ENCODE measurements at places on chromosomes 7 and 10.

GRCh38 chr7:35450456-35451214 lies 196.7 kb upstream of the TBX20 start:
- no peak for DNase-seq

GRCh38 chr7:133117452-133117851 lies 35.6 kb upstream of the CHCHD3 start:
- DNase-seq: no peak

DNA sequence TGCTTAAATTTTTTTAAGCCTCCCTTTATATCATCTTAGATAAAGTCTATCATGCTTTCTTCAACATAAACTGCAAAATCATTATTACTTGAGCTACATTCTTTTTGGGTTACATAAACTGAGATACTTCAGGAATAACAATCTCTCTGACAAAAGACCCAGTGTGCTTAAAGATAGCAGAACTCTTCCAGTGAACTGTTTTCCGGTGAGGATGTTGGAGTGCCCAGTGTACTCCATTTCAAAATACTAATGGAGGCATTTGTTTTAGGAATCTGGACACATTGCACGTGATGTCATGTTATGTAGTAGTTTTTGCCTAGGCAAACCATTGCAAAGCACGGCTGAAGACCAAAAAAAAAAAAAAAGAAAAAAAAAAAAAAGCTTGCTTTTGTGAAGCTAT lies 388.2 kb upstream of the CELF2 start:
- DNase-seq: no peak

- DNase-seq: no peak
Measured at GRCh38 chr10:69839696-69840345, 38.1 kb downstream of the COL13A1 start.

DNA sequence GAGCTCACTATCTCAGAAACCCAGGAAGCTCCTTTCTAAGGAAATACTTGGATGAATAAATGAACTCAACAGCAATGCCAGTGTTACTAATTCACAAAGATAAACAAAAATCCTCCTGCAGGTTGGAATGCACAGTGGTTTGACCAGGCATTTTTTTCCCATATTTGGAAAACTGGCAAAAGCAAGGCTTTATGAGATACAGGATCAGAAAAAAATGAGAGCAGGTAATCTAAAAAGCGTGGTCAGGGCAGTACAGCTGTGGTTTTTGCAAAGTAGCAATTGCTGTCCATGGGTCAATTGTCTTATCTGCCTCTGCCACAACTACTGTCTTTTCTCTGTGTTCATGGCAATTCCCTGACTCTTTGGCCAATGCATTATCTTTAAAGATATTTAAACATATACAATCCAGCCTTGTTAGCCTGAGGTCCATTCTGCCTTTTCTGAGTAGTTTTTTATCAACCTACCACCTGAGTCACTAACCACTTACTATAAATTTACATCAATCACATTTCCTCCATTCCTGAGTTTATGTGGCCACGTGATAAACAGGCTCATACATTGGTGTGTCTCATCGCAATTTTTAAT lies 564.5 kb upstream of the IGFBP3 start:
- DNase-seq: no peak

DNA sequence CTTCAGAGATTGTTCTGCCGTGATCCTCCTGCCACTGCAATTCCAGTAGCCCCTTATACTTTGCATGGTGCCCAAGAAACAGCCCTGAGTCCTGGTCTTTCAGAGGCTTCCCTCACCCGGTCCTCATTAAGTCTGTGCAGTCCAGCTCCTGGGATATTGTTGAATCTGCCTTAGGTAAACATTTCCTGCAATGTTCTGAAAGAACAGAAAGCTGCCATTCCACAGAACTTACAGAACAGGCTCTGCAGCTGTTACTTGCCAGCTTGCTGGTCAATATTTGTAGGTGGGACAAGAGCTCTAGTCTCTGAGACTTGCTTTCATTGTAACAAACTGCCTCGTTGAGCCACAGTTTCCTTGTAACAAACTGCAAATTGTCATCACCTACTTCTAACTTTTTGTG lies 115.0 kb upstream of the KIF5B start:
- DNase-seq: no peak

DNA sequence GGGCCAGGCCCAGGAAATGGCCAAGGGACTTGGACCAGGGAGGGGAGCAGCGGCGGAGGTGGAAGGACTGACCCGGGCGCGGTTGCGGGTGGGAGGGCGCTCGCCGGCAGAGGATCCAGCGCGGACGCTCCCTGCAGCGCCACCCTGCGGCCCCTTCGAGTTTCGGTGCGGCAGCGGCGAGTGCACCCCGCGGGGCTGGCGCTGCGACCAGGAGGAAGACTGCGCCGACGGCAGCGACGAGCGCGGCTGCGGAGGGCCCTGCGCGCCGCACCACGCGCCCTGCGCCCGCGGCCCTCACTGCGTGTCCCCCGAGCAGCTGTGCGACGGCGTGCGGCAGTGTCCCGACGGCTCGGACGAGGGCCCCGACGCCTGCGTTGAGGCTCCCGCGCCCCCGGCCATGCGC lies 16.8 kb upstream of the ZNF467 start:
- DNase-seq: no peak

GRCh38 chr10:48464871-48465736 lies 139.8 kb downstream of the ARHGAP22 start:
- DNase-seq: no peak

GRCh38 chr7:99428972-99429566 lies 9.5 kb downstream of the PTCD1 start:
- DNase-seq: no peak

GRCh38 chr7:25968205-25968993 lies 183.6 kb upstream of the NFE2L3 start:
- peak; percentile 23 for DNase-seq

GRCh38 chr7:22452142-22452959 lies 47.6 kb downstream of the STEAP1B start:
- no peak for DNase-seq

DNA sequence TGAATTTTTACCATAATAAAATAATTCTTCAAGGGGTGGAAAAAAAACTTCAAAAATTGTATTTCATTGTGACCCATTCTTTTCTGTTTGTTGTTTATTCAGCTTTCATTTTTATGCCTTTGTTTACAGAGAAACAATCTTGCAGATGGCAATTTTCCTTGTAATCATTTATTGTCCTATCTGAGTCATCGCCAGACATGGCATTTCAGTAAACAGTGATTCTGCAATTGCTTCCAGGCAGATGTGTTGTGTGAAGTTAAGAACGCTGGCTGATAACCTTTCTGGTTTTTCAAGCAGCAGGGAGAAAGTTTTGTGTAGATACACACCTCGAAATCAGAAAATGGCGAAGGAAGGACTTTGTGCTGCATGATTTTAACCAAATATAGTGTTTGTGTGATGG lies 80.7 kb upstream of the RPA3 start:
- no peak for DNase-seq

GRCh38 chr10:130427216-130427722 lies 291.1 kb downstream of the GLRX3 start:
- DNase-seq: no peak

DNA sequence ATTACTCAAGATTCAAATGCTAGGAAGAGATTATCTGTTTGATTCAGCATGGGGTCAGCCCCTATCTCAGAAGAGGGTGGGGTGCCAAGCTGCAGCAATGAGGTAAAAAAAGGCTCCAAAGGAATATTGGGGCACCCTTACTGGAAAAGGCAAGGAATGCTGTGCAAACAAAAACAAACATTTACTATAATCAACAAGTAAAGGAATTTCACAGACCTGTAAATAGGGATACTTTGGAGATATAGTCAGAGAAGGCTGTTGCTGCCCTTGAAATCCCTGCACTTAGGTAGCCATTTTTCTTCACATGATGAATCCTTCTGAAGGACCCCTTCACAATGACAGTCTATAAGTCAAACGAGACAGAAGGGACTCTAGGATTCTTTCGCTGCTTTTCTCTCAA lies 10.6 kb upstream of the ADD3 start:
- DNase-seq: no peak

- DNase-seq: no peak
Measured at GRCh38 chr7:138755842-138756590, 41.8 kb upstream of the TMEM213 start.

- peak; percentile 24 for DNase-seq
Measured at GRCh38 chr7:129952086-129952652, 591 bp downstream of the UBE2H start.

- no peak for DNase-seq
Measured at GRCh38 chr7:133786401-133786937, 340.7 kb upstream of the LRGUK start.

GRCh38 chr10:34295142-34295548 lies 520.0 kb downstream of the PARD3 start:
- DNase-seq: no peak

GRCh38 chr7:117582219-117582704 lies 102.4 kb downstream of the CFTR start:
- no peak for DNase-seq

- DNase-seq: no peak
Measured at GRCh38 chr7:30066687-30067086, 38.5 kb downstream of the PLEKHA8 start.

- no peak for DNase-seq
Measured at GRCh38 chr7:114657279-114657678, 242.7 kb downstream of the FOXP2 start.

All from CD4-positive, alpha-beta T cell treated with Interleukin-4 for 4 hours (primary cell).